NCI-H345 (cell line): ENCODE measurements at places on chromosomes 12 and 14.

DNA sequence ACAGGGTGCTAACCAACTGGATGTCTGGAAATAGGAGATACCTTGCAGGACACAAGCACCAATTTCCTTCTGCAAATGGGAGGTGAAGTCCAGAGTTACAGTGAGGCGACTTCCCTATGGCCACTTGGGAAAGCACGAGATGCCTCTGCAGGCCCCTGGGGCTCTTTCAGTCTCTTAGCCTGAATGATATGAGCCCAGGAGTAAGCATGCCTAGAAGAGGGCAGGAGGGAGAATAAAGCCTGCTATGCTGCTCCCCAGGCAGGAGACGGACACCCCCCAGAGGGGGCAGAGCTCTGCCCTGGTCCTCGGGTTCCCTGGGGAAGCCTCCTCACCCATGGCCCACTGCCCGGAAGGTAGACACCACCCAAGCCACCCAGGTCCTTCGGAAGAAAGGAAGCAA is 105.1 kb downstream of the GCH1 start:
- no peak for DNase-seq

GRCh38 chr12:118354903-118355302 is 17.8 kb downstream of the TAOK3 start:
- no peak for DNase-seq

DNA sequence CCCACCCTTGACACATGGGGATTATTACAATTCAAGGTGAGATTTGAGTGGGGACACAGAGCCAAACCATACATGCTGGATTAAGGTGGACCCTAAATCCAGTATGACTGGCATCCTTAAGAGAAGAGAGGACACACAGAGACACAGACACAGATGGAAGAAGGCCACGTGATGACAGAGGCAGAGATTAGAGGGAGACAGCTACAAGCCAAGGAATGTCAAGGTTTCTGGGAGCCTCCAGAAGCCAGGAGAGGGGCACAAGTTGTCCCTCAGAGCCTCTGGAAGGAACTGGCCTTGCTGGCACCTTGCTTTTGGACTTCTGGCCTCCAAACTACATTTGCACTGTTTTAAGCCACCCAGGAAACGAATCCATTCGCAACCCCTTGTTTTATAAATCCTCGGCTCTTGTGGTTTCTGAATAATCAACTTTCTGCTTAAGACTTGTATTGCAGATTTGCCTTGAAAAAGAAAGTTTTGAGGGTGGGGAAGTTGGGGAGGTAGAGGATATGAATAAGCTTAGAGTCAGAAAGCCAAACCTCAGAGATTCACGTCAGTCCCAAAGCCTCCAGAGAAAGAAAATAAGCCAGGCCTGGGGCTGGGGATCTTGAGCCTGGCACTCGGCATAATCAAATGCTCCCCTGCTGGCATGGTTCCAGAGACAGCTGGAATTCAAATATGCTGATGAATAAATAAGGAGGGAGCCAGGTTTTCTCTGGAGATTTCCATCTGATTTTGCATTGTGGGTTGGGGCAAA is 224.2 kb upstream of the PWP1 start:
- DNase-seq, result peak; percentile 56

DNA sequence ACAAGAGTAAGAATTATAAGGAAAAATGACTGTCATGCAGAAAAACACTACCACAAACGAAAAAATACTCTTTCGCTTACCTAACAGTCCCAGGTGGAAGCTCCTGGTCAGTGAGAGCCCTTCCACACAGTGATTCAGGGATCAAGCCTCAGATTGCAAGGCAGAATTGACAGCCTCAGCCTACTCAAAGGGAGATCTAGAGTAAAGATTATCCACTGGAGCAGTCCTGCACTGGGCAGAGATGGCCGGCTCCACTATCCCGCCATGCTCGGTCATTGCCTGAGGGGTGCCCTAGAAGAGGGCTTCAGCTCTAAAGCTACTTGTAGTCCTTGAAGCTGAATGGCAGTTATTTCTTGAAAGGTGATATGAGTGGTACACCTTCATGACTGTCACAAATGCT is 174.7 kb downstream of the TTC8 start:
- DNase-seq, result no peak

DNA sequence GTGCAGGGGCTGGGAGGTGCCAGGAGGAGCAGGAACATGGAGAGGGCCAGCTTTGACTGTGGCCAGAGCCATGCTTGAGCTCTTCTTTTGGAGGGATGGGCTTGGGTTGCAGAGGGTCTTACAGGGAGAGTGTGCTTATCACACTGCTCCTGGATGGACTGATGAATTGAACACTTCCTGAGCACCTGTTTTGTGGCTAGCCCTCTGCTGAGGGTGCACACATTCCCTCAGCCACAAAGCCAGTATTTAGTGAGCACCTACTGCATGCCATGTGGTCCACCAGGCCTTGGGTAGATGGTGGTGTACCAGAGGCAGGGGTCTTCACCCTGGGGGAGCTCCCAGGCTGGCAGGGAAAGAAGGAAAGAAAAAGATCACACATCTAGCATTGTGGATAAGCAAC is 118.9 kb downstream of the SLC25A47 start:
- no peak for DNase-seq

GRCh38 chr14:71403656-71404055 is 496.4 kb downstream of the PCNX1 start:
- no peak for DNase-seq

GRCh38 chr12:1474574-1475153 is 119.7 kb downstream of the FBXL14 start:
- peak; percentile 79 for DNase-seq

- DNase-seq, result no peak
Measured at GRCh38 chr14:97602438-97603117, 805.4 kb downstream of the VRK1 start.

DNA sequence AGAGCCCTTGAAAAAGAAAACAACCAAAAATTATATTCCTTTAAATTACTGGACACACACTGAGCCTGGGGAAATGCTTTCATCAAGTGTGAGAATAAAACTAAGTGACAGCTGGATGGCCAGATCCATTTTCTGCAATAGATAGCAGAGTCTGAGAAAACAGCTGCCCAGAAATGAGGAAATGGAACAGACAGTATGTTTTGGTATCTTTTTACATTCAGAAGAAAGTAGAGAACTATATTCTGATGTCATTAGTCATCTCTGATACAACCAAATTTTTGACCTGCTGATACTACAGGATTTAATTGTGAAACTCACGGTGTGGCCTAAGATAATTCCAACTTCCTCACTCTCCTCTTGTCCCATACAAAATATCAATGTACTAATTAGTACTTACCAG is 78.2 kb downstream of the HMGA2 start:
- no peak for DNase-seq

DNA sequence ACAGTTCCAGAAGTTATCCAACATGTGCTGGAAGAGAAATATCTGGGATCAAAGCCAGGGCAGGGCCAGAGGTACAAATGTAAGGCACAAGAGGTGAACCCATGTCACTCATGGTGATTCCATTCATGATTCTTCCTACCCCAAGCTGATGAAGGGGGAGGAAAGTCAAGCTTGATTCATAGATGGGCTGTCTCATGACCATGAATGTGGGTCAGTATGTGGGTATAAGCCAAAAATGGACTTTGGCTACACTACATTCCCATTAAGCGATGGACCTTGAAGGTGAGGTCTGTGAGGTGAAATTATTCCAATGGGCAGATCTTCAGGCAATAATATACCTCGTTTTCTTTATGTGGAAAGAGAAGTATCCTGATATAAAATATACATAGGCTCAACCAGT is 217.1 kb downstream of the BTG1 start:
- DNase-seq, result no peak

DNA sequence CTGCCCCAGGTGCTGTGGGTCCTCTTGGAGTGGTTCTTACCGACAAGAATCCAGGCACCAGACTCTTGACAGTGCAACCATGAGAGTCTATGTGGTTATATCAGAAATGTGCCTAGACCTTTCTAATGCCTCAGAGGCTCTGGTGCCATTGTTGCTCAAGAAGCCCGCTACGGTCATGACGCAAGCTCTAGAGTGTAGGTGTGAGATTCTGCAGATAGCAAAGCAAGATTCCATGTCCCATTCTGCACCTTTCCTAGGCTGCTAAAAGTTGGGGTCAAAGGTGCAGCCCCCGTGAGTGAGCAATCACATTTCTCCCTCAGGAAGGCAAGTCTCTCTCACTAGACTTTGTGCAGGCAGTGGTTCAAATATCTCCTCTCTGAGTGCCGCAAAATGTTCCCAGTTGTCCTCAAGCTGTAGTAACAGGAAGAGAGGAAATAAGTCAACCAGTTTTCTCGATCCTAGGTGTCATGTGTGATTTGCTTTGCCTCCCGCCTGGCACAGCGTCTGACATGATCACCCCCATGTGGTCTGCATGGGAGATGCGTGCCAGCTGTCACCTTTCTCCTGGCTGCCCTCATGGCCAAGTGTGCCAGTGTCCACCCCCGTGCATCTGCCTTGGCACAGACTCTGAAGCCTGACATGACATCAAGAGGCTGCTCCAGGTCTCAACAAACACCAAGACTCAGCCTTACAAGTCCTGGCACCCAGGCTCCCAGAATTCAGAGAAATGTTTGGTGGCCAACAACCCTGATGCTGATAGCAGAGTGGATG is 122.5 kb upstream of the COCH start:
- DNase-seq, result no peak

DNA sequence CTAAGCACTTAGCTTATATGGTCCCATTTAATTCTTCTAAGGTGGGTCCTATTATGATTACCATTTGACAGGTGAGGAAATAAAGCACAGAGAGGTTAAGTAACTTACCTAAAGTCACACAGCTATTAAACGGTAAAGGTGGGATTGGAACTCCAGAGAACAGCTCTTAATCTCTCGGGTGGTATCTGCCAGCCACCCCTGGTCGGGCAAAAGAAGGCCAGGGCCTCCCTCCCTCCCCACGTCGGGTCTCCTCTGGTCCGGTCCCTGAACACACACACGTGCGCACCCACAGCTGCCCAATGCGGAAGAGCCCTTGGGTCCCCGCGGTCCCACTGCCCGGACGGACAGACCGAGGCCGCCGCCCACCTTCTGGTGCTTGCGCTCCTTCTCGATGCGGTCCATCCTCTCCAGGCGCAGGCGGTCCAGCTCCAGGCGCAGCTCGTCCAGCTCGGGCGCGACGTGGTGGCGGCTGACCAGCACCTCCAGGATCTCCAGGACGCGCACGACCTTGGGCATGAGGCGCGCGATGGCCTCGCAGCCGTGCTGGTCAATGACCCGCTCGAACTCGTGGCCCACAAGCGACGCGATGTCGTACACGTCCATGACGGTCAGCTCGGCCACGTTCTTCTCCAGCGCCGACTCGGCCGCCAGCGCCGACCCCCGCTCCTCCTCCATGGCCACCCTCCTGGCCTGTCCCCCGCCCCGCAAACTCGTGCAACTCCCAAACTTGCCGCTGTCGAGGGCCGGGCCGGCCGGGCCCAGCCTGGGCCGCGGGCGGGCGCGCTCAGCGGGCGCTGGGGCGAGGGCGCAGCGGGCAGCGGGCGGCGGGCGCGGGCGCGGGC is 490 bp downstream of the RILPL1 start:
- peak; percentile 21 for DNase-seq

DNA sequence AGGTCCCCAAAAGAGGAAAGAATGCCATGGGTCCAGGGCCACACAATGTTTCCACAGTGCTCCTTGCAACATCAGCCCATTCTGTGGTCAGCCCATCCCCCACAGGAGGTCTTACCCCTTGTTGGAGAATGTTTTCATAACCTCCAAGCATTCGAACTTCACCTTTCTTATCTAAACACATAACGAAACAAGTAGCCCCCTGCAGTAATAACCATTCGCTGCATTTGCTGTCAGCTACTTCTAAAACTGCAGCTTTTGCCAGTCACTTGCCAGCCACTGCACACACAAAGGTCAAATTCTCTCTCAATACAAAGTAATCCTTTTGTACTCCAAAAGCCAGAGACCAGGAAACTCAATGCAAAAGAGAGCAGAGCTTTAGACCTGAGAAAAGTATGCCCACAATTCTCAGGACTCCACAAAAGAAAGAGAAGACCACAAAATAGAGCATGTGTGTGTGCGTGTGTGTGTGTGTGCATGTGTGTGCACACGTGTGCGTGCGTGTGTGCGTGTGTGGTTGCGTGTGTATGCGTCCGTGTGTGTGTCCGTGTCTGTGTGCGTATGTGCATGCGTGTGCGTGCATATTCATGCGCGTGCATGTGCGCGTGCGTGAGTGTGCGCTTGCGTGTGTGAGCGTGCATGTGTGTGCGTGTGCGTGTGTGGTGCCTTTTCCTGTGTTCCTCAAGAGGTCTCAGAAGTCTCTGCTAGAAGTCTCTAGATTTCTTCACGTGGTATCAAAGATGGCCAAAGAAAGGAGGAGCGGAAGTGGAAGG is 31.7 kb upstream of the NINJ2 start:
- no peak for DNase-seq

- DNase-seq, result no peak
Measured at GRCh38 chr12:74896186-74896585, 313.5 kb downstream of the KCNC2 start.

DNA sequence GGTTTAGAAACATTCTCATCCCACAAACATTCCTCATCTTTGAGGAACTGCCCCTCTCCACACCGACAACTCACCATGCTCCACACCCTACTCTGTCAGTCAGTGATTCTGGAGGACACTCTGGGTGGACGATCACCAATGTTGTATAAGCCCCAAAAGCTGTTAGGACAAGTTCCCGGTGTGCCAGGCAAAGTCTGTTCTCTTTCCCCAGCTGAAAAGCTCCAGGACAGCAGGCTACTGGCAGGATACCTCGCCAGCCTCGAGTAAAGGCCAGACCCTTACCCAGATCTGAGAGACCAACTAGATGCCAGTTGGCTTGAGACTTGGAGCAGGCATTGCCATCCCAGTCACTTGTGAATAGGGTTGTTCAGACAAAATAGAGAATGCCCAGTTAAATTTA is 12.0 kb downstream of the KRT5 start:
- DNase-seq, result no peak

GRCh38 chr12:56205445-56205844 is 16.2 kb upstream of the SMARCC2 start:
- no peak for DNase-seq

DNA sequence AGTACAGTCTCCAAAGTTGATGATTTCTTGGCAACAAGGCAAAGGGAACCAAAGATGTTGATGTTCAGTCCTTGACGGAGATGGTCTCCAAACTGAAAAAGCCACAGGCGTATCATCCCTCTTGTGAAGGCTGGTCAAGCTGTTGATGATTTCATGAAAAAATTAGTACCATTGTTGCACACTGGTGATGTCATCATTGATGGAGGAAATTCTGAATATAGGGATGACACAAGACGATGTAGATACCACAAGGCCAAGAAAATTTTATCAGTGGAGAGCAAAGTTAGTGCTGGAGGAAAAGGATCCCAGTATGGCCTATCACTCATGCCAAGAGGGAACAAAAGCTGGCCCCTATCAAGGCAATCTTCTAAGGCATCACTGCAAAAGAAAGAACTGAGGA is 88.7 kb upstream of the KRR1 start:
- DNase-seq, result no peak
